Gastroesophageal sphincter (tissue), 4 donors: ENCODE measurements at places on chromosomes 7 and 10. TPM values are rescaled to one million over a fixed set of nuclear protein-coding genes. Genes with fewer than 3 reads are reported as not detected.

The VSTM4 gene
- 21.5 TPM for total RNA-seq

The TMEM213 gene
- total RNA-seq: not detected

The CRTAC1 gene
- 5.7 TPM for total RNA-seq

The CDC14C gene
- not detected for total RNA-seq

The PKD2L1 gene
- not detected for total RNA-seq

The APBB1IP gene
- total RNA-seq: 2.9 TPM

The C1QL3 gene
- total RNA-seq: 0.54 TPM

The TIMM23 gene
- 80.9 TPM for total RNA-seq

The RASSF4 gene
- total RNA-seq: 57.7 TPM

The OPALIN gene
- not detected for total RNA-seq

The LRRC61 gene
- total RNA-seq: 18.6 TPM

The IFIT2 gene
- 4.2 TPM for total RNA-seq

The C7orf33 gene
- total RNA-seq: not detected

The FAM25A gene
- not detected for total RNA-seq

The SAMD9L gene
- 5.3 TPM for total RNA-seq

The SSMEM1 gene
- total RNA-seq: not detected

The SFMBT2 gene
- 6.9 TPM for total RNA-seq

The FEZF1 gene
- not detected for total RNA-seq

The SLC39A12 gene
- not detected for total RNA-seq

The PLAU gene
- 43.3 TPM for total RNA-seq

The BZW2 gene
- 76.2 TPM for total RNA-seq

The PCDH15 gene
- total RNA-seq: not detected

The RBM20 gene
- total RNA-seq: 7.4 TPM
